ENCODE measurements at places on chromosomes 3 and 15. TPM values are rescaled to one million over a fixed set of nuclear protein-coding genes. Genes with fewer than 3 reads are reported as not detected.

DNA sequence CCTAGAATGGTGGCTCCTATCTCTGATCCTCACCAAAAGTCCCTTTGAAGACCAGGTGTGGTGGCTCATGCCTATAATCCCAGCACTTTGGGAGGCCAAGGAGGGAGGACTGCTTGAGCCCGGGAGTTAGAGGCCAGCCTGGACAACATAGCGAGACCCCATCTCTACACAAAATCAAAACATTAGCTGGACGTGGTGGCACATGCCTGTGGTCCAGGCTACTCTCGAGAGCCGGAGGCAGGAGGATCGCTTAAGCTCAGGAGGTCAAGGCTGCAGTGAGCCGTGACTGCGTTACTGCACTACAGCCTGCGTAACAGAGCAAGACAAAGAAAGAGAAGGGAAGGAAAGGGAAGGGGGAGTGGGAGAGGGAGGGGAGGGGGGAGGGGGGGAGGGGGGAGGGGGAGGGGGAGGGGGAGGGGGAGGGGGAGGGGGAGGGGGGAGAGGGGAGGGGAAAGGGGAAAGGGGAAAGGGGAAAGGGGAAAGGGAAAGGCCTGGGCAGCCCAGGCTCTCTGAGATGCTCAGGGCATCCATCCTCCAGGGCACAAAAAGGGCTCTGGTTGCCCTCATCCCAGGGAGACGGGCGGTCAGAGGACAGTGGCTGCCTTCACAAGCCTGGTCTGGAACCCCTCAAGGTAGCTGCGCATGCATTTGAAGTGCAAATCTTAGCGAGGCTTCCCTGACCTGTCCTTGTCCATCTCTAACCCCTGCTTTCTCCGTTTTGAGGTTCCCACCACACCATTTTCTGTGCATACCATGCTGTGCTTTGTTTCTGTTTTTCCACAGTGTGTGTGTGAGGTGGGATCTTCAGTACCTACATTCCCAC is 76.1 kb downstream of the LDHAL6B start:
- no peak for DNase-seq

Gene DPPA4
- not detected for total RNA-seq

GRCh38 chr3:17911986-17912760 is 169.7 kb upstream of the TBC1D5 start:
- DNase-seq, result no peak

DNA sequence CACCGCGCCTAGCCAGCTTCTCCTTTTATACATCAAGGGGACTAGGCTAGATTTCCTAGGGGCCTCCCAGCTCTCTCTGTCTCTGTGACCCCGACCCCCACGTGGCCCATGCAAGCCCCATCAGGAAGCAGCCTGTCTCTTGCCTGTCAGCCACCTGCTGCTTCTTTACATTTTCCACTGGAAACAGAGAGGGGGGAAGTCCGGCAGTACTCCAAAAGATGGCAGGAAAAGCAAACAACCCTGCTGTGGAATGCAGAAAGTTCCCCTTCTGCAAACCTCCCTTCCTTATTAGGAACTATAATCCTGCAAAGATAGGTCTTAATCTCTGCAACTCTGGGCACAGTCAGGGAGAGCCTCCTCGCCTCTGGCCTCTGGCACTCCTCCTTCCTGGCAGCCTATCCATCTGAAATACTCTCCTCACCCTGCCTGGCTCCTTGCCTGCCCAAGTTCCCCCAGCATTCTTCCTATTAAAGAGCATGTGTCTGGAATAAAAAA is 47.4 kb upstream of the HACD2 start:
- no peak for DNase-seq

GRCh38 chr3:115272036-115272824 is 125.1 kb upstream of the ZBTB20 start:
- DNase-seq, result no peak

Gene CTXN2
- not detected for total RNA-seq

DNA sequence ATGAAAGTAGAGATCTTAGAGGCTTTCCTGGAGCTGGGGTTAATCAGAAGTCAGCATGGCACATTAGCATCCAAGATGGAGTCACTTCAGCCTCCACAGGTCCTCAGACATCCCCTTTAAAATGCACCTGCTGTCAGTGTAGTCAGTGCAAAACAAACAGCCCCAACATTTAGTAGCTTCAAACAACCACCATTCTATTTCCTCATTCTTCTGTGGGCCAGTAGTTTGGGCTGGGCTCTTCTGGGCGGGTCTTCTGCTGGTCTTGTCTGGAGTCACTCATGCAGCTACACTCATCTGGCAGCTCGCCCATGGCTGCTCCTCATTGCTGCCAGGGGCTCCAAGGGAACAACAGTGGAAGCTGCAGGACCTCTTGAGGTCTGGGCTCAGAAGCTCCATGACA is 99.9 kb downstream of the TLE3 start:
- DNase-seq, result no peak

Gene ROBO2
- total RNA-seq, result 1.1 TPM

- DNase-seq, result no peak
Observed at GRCh38 chr3:38354588-38355330, 8.2 kb downstream of the XYLB start.

DNA sequence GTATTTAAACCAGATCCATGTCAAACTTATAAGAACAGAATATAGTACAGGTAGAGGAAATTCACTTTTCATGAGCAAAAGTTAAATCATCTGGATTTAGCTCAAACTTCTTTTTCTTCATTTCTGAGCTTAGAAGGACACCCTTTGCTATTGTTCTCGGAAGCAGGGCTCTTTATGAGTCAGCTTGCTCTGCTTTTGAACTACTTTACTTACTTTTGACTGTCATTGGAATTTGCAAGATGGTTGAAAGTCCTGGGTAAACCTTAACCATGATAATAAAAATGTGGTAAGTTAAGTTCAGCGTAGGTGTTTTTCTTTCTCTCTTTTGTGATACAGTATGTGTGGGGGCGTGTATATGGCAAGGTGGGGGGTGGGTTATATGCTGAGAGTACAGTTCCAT is 312.7 kb upstream of the DPH6 start:
- DNase-seq, result no peak

- DNase-seq, result peak; percentile 88
Observed at GRCh38 chr3:52455283-52456168, at the start of gene NISCH. TSS of gene NISCH (plus strand) at chr3:52455604. CDS start at chr3:52455642, 38 bp downstream.

DNA sequence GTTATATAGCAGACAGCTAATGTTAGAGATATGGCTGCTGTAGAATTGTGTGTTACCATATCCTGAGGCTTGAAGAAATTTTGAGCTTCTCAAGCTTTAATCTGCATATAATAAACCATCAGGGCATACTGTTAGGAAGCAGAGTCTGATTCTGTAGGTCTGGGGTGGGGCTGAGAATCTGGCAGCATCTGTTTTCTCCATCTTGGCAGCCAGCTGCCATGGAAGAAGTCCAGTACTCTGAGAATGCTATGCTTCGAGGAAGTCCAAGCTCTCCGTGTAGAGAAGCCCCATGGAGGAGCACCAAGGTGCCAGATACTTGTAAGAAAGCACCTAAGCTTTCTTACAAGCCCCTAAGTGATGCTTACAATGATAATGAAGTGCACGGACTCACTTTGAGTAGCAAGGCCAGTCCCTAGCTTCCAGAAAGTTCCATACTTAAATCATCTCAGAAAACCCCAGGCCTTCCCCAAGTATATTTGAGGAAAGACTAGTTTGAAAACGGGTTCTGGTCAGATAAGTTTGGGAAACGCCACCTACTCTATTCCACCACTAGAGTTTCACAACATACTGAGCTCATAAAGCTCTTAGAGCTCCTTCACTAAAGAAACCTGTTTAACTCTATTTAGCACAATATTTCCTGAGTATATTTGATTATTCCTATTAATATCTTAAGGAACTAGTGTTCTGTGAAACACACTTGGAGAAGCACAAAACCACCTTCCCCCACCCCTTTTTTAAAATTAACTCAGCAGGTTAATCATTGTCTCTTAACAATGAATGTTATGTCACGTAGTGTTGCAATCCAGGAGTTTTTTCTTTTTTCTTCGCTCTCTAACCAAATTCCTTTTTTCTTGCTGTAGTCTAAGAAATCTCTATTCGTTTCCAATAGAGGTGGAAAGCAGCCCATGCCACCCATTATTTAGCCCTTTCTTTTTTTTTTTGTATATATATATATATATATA is 59.9 kb upstream of the RASGRP1 start:
- no peak for DNase-seq

- DNase-seq, result no peak
Observed at GRCh38 chr3:116872688-116873087, 163.1 kb downstream of the TUSC7 start.

- DNase-seq, result no peak
Observed at GRCh38 chr3:46278816-46279672, 36.8 kb downstream of the CCR3 start.

DNA sequence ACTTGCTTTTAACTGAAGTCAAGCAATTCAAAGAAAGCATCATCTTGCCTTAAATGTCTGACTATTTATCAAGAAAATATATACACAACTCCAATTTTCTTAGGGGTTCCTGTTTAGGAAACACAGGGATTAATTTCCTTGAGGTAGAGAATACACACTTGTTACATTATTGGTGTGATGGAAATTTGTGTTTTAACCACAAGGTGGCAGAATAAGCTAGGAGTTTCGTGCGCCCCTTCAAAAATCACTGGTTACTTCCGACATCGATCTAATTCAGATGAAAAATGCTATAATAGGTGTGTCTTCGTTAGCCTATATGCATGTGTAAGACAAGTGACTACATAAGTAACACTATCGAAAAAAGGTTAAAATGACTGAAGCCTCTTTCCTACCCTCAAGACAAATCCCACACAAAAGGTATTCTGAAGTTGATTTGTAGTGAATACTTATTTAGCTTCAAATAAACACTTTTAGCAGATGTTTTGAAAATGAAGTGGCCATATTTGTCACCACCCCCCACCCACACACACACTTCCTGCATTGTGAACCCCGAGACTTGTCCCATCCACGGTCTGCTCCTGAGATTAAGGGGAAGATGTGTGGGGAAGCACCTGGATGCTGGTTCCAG is 246.5 kb downstream of the ROBO1 start:
- no peak for DNase-seq

Gene VEPH1
- 11.7 TPM for total RNA-seq

DNA sequence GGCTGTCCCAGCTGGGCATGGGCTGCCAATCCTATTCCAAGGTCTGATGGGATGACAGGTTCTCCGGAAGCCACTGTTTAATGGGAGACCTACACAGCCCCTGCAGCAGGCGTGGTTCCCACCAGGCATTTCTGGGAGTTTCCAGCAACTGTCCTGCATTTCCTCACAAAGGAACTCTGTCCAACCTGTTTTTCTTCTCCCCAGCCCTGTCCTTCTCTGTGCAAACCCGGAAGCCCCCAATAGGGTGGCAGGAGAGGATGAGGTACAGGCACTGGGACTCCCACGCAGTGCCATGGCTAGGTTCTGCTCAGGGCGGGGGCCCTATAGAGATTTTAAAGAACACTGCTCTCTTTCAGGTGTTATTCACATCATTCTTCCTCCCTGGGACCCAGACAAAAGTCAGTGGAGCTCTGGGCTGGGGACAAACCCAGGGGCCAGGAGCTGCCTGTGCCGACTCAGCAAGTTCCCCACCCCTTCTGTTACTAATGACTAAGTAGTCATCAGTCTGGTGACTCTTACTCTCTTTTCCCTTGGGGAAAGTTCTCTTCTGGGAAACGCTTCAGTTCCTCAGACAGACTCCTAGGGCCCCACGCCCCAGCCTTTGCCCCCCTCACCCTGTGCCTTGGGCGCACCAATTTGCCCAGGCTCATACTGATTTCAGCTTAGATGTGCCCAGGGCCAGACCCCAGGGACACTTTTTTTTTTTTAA is 97.7 kb downstream of the CD47 start:
- no peak for DNase-seq

Gene EIF4E3
- 23.7 TPM for total RNA-seq

DNA sequence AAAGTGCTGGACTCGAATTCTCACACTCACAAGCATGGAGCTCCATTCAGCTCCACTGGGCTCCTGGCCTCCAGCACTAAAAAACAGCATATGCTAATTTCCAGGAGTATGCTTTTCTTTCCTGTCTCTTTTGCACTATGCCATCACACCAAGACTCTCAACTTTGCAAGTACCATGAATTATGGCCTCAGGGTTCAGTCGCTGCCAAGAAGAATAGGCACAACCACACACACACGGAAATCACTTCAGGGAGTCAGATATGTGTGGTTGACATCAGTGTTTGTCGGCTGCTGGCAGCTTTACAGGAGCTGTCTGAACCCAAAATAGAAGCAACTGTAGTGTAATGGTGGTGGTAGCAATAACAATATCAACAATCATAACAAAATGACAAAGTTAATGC is 305.0 kb upstream of the SLCO3A1 start:
- DNase-seq, result no peak

- DNase-seq, result no peak
Observed at GRCh38 chr3:77887611-77888010, 847.7 kb downstream of the ROBO2 start.

DNA sequence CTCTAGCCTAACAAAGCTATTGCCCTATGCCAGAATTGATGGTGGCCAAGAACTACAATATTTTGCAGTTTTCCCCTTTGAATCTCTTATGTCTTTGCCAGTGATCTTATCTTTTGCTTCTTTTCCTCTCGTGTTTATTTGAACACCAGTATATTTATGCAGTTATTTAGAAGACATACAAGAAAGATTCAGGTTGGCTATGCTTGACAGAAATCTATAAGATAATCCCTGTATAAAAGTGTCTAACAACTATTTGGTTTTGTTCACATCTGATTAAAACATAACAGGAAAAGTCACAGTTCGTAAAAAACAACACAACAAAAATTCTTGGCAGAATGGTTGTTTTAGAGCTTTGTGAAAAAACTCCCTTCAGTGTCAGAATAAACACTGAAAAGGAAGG is 63.7 kb downstream of the SEMA6D start:
- no peak for DNase-seq
